ENCODE measurements at places on chromosomes 7 and 10.

GRCh38 chr10:71127104-71127503 lies 85.3 kb upstream of the UNC5B start:
- DNase-seq = no peak

GRCh38 chr7:98836811-98837629 lies 32.8 kb downstream of the TMEM130 start:
- no peak for DNase-seq

GRCh38 chr10:30028738-30029030 lies 30.7 kb downstream of the JCAD start:
- no peak for DNase-seq

- no peak for DNase-seq
These were observed 49.4 kb downstream of the HTRA1 start for GRCh38 chr10:122510736-122511135.

- DNase-seq = no peak
These were observed 505.3 kb downstream of the SORCS3 start for GRCh38 chr10:105146436-105146835.

- no peak for DNase-seq
These were observed 396.2 kb upstream of the IGFBP3 start for GRCh38 chr7:46317256-46317655.

GRCh38 chr7:47807126-47807525 lies 141.1 kb downstream of the PKD1L1 start:
- no peak for DNase-seq

GRCh38 chr10:4127518-4128315 lies 342.7 kb upstream of the KLF6 start:
- DNase-seq = no peak

DNA sequence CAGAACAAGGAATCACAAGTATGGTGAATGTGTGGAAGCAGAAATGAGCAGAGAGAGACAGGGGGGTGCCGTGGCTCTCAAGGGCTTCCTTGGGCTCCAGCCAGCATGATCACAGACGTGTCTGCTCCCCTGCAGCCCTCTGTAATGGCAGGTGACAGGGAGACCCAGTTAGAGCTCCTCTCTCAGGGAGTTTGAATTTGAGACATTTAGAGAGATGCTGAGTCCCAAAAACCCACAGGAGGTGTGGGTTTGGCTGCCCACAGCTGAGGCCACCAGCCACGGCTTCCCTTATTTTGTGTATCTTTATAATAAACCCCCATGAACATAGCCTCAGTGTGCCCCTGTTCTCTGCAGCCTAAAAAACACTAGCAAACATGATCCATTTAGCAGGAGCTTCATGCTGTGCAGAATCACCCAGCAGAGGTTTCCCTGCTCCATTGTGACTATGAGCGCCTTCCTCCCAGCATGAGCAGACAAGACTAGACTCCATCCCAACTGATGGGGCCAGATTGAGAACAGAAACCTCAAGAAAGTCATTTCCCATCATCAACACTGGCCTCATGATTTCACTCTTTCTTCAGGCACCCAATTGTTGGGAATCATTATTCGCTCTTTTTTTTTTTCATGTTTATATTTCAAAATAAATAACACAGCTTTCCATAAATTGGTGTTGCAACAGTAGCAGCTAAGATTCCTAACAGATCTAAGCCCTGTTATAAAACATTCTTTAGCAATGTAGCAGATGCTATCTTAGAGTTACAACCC lies 13.4 kb downstream of the NOD1 start:
- no peak for DNase-seq

- no peak for DNase-seq
These were observed 9.5 kb upstream of the ZNF862 start for GRCh38 chr7:149828357-149829309.

DNA sequence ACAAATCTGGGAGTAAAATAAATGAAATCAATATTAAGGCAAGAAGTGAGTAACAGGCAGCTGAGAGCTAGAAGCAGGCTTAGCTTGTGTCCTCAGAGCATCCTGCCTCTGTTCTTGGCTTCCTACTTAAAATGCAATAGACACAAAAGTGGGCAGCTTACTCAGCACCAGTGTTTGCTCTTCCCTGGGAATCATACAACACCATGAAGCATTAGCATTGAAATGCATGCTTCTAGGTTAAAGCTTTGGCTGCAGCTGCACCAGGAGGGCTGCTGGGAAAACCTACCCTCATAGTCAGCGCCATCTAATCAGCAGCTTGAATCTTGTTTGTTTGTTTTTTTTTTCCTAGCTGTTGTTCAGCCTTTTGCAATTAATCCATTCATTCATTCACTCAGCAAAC lies 104.2 kb upstream of the VWC2 start:
- no peak for DNase-seq

DNA sequence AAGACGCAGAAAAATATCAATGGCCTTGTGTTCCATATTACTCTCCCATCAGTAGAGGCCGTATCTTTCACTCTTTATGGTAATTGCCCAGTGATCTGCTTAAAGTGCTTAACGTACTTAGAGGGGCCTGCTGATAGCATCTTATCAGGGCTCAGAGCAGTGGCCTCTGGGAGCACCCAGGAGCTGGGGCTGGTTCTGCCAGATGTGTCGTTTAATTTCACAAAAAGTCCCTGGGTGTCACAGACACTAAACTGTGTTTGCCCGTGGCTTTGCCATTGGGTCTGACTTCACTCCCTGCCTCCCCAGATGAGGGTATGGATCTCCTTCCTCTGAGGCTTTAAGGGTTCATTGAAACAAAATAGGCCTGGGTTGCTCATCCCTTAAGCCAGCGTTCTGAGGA lies 435.3 kb downstream of the GATA3 start:
- DNase-seq = no peak

DNA sequence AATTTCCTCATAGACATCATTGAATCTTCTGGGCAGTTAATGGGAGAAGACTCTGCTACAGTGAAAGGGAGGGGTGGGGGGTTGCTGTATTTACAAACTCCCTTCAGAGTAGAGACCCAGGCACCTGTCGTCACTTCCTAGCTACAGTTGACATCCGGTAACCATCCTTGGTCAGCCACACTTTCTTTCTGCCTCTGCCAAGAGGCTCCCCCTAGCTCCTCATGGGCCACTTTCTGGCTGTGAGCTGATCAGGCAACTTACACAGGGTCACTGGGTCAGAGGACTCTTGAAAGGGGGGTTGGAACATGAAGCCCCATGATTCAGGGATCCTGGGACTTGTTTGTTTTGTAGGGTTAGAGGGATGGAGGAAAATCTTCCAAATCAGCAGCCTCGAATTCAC lies 1.2 kb downstream of the TECPR1 start:
- DNase-seq = no peak

GRCh38 chr7:114508086-114508485 lies 93.5 kb downstream of the FOXP2 start:
- no peak for DNase-seq

DNA sequence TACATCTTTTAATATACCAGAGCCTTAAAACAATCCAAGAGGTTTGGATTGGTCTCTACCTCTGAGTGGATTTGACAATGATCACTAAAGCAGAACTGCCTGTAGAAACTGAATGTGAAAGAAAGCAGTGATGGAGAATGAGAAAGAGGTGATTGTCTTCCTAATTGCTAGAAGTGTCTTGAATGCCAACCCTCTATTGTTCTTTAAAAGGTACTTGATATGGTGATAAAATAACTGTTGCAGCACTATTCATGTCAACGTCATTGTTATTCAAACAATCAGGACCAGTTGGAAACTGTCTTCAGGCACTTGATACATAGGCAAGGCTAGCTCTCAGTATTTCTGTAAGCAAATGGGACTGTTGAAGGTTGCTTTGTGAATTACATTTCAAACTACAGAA lies 47.9 kb upstream of the ITPRID1 start:
- DNase-seq = no peak

DNA sequence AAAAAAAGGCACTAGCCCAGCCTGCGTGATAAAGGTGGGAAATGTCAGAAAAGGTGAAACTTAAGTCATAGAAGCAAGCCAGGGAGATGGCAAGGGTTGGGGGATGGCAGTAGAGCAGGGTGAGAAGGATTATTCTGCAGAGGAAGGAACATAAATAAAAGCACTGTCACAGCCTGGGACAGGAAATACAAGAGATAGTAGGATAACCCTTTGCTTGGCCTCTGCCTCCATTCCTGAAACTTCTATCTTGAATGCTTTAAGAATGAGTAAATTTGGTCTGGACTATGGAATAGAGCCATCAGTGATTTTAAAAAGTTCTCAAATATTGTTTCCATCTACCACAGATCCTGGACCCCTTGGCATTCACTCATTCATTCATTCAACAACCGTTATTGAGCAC lies 50.0 kb downstream of the ABCC2 start:
- no peak for DNase-seq

DNA sequence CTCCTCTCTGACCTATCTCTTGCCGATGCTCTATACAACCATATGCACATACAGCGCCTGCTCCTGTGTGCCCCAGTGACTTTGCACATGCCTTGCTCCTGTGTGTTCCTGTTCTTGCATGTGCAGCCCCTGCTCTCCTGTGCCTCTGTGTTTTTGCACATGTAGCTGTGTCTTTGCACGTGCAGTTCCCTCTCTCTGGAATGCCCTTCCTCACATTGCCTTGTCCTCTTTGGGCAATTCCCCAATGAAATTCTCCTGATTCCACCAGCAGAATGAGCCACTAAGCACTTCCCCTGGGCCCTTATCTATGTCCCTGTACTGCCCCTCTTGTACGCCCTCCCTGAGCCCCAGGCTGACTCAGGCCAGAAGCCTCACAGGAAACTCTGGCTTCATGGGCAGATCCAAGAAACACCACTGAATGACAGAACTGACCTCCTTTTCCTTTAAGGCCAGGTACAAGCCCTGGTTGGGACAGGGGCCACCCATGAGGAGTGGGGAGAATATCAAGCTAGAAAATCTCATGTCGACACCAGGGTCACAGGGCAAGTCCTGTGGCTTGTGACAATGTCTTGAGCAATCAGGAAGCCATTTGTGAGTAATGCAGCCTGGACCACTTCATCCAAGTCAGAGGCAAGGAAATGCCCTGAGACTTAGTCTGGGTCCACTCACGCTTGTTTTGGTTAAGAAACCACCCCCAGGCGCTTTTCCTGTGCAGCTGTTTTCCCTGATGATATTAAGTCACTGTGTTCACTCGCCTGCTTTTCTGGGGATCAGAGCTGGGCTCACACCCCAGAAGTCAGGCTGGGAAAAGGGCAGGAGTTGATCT lies 1.9 kb upstream of the ARHGAP22 start:
- DNase-seq = no peak

DNA sequence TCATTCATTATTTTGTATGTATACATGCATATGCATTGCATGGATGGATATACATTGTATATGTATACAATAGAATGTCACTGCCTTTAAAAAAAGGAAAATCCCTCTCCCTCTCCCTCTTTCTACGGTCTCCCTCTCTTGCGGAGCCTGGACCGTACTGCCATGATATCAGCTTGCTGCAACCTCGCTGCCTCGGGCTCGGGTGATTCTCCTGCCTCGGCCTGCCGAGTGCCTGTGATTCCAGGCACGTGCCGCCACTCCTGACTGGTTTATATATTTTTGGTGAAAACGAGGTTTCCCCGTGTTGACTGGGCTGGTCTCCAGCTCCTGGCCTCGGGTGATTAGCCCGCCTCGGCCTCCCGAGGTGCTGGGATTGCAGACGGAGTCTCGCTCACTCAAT lies 24.4 kb downstream of the IPMK start:
- no peak for DNase-seq

GRCh38 chr7:153402721-153403541 lies 643.4 kb downstream of the ACTR3B start:
- no peak for DNase-seq

GRCh38 chr7:50795831-50796230 lies 13.1 kb upstream of the GRB10 start:
- DNase-seq = no peak

- DNase-seq = no peak
These were observed 11.7 kb downstream of the CPA5 start for GRCh38 chr7:130356121-130356875.

DNA sequence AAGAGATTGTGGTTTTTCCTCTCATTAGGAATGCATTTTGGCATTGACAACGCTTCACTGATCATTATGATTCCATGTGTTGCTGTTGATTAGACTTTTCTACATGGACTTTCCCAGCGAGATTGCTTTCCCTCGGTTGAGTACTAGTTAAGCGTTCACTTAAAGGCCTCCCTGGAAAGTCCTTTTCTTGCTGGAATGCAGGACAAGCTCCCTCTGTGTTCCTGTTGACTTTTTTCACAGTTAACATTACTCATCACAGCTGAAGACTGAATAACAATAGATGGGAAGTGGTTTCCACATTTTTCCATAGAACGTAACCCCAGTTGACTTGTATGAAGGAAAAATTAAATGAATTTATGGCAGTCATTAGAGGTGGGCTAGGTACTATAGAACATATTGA lies 2.6 kb upstream of the CAV1 start:
- DNase-seq = no peak

GRCh38 chr10:101938305-101939007 lies 94.9 kb upstream of the KCNIP2 start:
- DNase-seq = no peak

- no peak for DNase-seq
These were observed 3.9 kb downstream of the LSMEM1 start for GRCh38 chr7:112484671-112485167.

- DNase-seq = no peak
These were observed 25.2 kb downstream of the IQCE start for GRCh38 chr7:2583798-2584580.

DNA sequence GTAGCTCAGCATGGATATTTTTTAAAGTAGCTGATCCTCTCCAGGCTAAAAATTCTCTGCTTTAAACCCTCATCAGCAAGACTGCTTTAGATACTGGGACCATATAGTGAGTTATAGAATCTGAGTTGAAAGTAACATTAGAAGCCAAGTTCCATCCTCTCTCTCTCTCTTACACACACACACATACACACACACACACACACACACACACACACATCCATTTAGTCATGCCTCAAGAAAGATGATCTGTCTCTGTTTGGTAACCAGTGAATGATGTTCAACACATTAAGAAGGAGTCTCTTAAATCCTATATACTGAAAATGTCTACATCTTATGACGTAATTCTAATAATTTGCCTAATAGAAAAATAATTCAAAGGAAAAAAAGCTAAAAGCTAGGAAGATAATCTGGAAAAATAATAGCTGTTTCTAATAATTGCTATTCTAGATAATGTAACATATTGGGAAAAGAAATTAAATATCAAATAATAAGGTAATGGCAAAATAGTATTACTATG lies 16.9 kb upstream of the ATP6V0A4 start:
- no peak for DNase-seq

GRCh38 chr7:132051311-132051710 lies 494.9 kb upstream of the PODXL start:
- DNase-seq = no peak
